Stimulated activated CD8-positive, alpha-beta memory T cell treated with anti-CD3 and anti-CD28 coated beads, Interleukin-15, amount 100 ng/mL, for 48 hours (primary cell): ENCODE measurements at places on chromosomes 2 and 18.
A peak's percentile ranks its signal among the peaks of the same experiment; 100 is the strongest.

GRCh38 chr2:100645695-100646429, 83.1 kb downstream of the PDCL3 start:
- no peak for DNase-seq

- no peak for DNase-seq
Observed at GRCh38 chr2:37377187-37377532, 32.7 kb downstream of the QPCT start.

DNA sequence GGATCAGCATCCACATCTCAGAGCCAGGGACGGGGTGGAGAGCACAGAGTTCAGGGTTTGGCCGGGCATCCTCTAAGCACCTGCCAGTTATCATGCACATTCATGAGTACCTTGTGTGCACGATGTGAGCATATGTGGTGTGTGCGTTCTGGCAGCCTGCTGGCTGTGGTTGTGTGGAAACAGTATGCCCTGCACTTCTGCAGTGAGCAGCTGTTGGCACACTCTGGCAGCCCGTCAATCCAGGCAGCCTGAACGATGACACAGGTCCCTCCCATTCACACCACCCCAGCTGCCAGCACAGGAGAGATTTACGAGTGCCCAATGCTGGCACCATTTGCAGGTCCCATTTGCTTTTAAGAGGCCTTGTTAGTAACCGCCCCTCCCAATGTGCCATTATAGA, 74.2 kb downstream of the CD8B2 start:
- DNase-seq, result no peak

GRCh38 chr2:237025090-237025865, 60.4 kb upstream of the COPS8 start:
- DNase-seq, result no peak

- no peak for DNase-seq
Observed at GRCh38 chr18:42578792-42579191, 536.7 kb downstream of the RIT2 start.

- DNase-seq, result no peak
Observed at GRCh38 chr2:62050456-62051045, 145.1 kb downstream of the COMMD1 start.

- no peak for DNase-seq
Observed at GRCh38 chr2:198604599-198604998, 800.2 kb downstream of the PLCL1 start.

DNA sequence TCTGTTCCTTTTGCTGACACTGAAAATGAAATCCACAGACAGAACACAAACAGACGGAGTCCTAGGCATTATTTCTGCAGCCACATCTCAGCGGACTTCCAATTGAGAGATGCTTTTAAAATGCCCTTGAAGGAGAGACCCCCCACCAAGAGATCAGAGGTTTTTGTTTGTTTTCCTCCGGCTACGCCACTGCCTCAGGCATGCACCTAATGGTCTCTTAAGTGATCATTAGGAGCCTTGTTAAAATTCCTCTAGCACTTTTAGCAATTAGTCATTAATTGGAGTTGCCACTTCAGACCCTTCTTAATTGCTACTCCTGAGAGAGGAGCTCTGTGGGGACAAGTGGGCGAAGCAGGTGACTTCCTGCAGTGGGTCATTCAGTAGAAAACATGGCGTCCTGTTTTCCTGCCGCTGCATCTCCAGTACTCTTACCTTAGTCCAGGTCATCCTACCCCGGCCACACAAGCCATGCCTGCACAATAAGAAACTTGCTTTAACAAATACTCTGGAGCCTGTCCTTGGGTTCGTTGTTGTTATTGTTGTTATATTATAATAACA, 257.7 kb upstream of the CHAC2 start:
- no peak for DNase-seq

- no peak for DNase-seq
Observed at GRCh38 chr2:62727876-62728566, 22.5 kb downstream of the EHBP1 start.

- no peak for DNase-seq
Observed at GRCh38 chr2:43019025-43019367, 207.4 kb downstream of the ZFP36L2 start.

DNA sequence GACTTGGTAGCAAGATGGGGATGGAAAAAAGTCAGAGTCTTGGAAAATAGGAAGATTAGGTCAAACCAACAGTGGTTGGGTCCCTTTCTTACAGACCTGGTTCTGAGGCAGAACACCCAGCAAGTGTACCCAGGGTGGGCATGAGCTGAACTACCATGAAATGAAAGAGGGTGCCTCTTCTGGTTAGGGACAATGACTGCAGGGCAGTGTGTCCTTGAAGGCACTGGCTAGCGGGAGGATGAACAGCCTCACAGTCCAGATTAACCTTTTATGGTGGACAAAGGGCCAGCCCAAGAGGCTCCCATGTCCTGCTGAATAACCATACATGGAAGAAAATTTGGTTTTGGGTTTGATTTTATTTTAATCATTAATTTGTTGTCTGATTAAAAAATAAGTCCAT, 61.8 kb upstream of the CCDC85A start:
- no peak for DNase-seq

GRCh38 chr2:132936261-132936660, 266.3 kb upstream of the LYPD1 start:
- no peak for DNase-seq

DNA sequence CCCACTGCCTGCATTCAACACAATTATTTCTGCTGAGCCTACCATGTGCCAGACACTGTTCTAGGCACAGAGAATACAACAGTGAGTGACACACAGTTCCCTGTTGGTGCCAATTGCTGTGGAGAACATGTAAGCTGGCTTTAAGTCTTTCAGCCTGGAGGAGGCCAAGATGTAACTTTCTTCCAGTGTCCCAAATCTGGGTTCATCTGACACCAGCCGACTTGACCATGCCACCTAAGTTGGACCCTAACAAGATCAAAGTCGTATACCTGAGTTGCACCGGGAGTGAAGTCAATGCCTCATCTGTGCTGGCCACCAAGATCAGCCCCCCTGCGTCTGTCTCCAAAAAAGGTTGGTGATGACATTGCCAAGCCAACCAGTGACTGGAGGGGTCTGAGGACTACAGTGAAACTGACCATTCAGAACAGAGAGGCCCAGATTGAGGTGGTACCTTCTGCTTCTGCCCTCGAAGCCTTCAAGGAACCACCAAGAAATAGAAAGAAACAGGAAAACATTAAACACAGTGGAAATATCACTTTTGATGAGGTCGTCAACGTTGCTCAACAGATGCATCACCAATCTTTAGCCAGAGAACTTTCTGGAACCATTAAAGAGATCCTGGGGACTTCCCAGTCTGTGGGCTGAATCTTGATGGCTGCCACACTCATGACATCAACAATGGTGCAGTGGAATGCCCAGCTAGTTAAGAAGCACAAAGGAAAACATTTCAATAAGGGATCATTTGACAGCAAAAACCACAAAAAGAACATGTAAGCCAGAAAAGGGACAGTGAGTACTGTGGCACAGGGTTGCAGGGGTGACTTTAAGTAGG, 6.3 kb downstream of the TRABD2A start:
- DNase-seq, result no peak

GRCh38 chr2:138267902-138268254, 233.7 kb upstream of the SPOPL start:
- DNase-seq, result no peak

GRCh38 chr2:46208766-46209165, 88.4 kb upstream of the EPAS1 start:
- no peak for DNase-seq

- no peak for DNase-seq
Observed at GRCh38 chr2:16407358-16407757, 258.3 kb downstream of the CYRIA start.

DNA sequence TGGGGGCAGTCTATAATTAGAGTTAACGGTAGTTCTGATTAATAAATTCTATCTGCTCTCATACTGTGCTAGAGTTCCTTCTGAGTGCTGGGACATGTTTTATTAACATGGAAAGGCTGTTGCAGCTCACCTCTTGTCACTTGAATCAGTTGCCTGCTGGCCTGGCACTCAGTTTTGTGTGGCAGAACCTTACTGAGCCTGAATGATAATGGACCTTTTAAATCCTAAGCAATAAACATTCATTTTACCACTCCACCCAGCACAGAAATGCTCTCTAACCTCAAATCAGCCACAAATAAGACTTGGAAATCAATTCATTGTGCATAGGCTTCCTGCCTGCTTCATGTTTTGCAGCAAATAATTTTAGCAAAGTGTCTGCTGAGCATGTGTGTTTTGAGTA, 115.0 kb upstream of the RBMS1 start:
- no peak for DNase-seq

DNA sequence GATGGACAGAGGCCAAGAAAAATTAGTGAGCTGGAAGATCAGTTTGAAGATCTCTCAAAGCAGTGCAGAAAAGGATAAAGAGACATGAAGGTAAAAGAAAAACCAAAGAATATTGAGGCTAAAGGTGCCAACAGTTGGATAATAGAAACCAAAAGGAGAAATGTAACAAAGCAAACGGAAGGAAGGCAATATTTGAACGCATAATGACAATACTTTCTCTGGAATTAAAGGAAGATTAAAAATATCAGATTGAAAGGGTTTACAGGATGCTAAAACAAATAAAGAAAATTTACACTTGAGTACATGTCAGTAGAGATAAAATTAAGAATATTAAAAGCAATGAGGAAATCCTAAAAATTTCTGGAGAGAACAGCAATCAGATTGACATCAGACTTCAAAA, 125.9 kb upstream of the SEC11C start:
- no peak for DNase-seq

DNA sequence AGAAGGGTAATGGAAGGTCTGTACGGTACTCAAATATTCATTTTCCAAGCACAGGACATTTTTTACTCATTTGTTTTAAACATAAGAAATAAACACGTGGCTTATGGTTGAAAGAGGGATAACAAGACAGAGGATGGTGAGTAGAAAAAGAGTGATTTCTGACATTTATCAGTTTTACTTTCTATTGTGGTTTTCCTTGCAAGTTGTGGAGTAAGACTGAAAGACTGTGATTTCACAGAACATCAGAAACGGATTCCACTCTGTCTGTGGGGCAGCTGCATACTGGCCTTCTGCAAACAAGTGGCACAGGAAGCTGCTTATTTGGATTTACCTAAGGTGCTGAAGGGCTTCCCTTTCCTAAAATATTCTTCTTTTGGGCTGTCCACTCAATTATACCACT, 122.2 kb upstream of the ITGB6 start:
- no peak for DNase-seq

GRCh38 chr18:12352188-12352587, 24.8 kb downstream of the AFG3L2 start:
- DNase-seq, result no peak

DNA sequence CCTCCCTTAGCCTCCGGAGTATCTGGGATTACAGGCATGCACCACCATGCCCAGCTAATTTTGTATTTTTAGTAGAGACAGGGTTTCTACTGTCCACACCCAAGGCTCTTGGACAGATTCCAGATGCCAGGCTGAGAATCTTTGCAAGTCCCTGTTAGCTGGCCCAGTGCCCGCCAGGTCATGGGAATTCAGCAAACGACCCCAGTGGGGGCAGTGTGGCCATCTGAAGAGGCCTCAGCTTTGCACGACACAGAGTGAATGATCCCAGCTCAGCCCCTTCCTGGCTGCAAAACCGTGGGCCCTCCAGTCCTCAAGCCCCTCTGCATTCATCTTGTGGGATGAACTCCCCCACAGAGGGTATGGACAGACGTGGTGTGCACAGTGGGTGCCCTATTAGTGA, 179.5 kb upstream of the ID2 start:
- DNase-seq, result no peak

DNA sequence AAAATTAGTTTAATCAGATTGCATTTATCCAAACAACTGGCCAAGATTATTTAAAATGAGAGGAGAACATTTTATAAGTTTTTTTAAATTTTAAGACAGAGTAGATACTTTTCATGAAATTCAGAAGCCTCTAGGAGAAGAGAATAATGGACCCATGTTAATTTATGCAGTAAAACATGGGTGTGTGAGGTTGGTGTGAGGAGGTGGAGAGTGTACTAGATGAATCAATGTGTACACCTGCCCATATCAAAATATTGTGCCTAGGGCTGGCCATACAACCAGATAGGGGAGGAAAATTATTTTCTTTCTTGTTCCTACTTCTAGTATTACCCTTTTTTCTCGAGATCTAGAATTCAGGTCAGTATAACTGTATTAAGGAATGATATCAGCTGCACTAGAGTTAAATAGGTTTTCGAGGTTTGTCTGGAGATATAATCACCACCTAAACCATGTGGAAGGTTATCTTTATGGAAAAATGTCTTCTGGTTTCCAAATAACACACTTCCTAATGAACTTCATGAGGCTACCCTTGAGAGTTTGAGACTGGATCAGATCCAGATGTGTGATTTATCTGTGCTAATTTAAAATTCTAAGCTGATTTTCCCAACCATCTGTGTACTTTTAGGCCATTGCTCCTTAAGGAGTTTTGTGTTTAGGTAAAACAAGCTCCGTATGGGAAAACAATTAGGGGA, 37.6 kb downstream of the TMEM178A start:
- DNase-seq, result no peak

DNA sequence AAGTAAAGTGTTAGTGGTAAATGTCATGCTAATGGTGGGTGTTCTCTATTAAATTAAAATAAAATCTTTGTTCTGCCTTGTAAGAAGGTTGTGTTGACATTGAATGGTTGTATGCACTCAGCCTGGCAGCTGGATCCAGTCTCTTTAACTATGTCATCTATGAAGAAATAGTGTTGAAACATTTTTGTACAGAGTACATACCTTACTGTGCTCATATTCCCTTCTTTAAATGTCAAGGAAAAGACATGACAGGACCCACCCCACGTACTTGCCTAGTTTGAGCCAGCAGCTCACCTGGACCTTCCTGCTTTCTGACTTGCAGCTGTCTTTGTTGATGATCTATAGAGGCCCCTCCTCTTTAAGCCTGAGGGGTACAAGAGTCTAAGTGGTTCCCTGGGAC, 85.6 kb upstream of the ST3GAL5 start:
- no peak for DNase-seq

- no peak for DNase-seq
Observed at GRCh38 chr2:70104231-70105111, 17.2 kb downstream of the PCBP1 start.

GRCh38 chr2:42931146-42931817, 138.9 kb upstream of the HAAO start:
- no peak for DNase-seq

GRCh38 chr2:181596556-181596955, 60.3 kb downstream of the CERKL start:
- no peak for DNase-seq

GRCh38 chr2:111671426-111672150, 212.4 kb downstream of the ANAPC1 start:
- DNase-seq, result no peak

GRCh38 chr18:13178976-13179375, 39.6 kb upstream of the LDLRAD4 start:
- DNase-seq, result peak; percentile 51
